ENCODE measurements at places on chromosomes 5 and 9.

GRCh38 chr5:72130351-72130761, 23.1 kb downstream of the MAP1B start:
- DNase-seq = no peak

GRCh38 chr5:1776831-1777230, 22.8 kb downstream of the MRPL36 start:
- DNase-seq = no peak

DNA sequence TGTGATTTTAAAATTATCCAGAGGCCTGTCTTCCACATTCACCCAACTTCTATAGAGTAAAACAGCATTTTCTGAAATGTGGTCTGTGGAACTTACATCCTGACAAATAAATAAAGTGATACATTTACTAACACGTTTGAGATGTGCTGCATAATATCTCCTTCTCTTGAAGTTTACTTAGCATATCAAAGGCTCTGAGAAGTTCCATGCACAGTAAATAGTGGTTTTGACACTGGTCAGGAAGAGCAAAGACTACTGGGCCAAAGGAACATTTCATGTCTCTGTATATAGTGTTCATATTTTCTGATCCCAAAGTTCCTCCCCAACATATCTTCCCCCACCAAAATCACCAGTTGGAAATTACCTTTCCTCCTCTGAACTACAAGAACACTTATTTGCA, 30.5 kb upstream of the TARS1 start:
- no peak for DNase-seq

DNA sequence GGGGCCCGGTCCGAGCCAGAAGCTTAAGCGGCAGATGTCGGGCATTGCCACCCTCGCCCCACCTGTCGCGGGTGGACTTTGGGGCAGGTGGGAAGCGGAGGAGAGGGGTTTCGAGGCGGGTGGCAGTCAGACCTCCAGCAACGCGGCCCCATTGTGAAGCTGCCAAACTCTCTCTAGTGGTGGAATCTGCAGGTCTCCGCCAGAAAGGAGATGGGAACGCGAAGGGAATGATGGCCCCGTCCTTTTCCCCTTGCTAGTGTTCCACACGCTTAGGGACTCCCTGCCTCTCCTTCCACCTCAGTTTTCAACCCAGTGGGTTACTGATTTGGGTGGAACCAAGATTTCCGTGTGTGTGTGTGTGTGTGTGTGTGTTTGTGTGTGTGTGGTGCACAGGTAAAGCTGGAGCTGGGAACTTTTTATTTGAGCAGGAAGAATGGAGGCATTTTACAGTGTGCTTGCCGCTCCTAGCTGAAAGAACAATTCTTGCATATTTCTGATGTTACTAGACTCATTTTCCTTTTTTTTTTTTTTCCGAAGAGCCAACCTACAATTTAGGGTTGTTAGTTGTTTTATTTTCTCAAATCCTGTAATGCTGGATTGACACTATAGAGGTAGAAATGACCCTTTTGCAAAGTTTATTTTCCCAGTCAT, 1.3 kb downstream of the MACIR start:
- DNase-seq = no peak

GRCh38 chr9:133351908-133352634, 4.1 kb downstream of the RPL7A start:
- DNase-seq = no peak

- DNase-seq = peak; percentile 75
These were observed 569 bp downstream of the CAMK4 start for GRCh38 chr5:111224561-111225345.

GRCh38 chr5:80555099-80555498, 15.0 kb downstream of the ANKRD34B start:
- DNase-seq = no peak

- DNase-seq = no peak
These were observed 18.6 kb downstream of the C9orf57 start for GRCh38 chr9:72041775-72042194.

GRCh38 chr5:121668635-121669034, 183.0 kb upstream of the FTMT start:
- DNase-seq = no peak

DNA sequence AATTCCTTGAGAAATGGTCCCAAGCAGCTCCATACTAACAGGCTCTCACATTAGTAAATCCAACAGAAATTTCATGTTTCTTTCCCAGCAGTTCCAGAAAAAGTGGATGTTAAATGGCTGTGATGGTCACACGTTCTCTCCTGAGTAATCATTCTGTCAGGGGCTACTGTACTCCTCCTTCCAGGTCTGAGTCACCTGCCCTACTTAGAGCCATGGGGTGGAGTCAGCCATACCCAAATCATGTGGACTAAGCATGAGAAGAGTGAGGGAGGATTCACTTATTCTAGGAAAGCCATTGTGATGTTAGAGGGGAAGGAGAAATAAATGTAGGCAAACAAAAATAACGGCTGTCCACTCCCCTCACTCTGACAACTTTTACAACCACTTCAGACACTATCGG, 547.2 kb downstream of the CSNK1G3 start:
- no peak for DNase-seq

DNA sequence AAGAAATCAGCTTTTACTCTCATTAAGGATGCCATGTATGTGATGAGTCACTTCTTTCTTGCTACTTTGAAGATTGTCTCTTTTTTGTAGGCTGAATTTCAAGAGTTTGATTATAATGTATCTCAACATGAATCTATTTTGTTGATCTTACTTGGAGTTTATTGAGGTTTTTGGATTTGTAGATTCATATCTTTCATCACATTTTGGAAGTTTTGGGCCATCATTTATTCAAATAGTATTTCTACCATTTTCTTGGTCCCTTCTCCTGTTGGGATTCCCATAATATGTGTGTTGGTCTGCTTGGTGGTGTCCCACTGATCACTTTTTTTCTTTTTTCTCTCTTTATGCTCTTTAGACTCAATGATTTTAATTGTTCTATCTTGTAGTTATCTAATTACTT, 116.3 kb downstream of the CNTLN start:
- DNase-seq = no peak

DNA sequence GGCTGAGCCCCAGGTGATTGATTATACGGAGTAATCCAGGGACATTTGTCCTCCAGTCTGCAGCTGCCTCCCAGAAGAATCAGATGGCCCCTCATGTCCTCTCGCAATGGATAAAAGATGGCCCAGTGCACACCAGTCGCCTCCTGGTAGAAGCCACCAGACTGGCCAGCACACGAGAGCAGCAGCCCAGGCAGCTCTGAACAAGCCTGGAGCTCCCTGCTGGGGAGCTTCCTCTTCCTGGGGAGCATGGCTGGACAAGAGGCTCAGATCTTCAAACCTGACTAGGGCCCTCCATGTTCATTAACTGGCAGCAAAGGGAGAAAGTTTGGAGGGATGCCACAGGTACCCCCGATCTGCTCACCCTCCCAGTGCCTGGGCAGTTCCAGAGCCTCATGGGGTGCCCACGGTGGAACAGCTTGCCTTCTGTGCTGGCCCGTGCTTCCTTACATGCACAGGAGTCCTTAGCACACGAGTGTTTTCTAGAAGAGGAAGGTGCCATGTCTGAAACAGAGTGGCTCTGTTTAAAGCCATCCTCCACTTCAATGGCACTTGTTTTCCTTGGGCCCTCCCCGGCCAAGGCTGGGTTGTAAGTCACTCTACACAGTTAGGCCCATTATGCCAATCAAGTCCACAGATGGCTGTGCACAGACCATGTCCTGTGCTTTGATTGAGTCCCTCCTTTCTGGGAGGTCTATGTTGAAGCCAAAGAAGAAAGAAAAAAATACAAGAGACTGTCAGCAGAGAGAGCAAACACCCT, 75.6 kb downstream of the PRRT1B start:
- no peak for DNase-seq

GRCh38 chr5:61625681-61626621, 293.9 kb downstream of the ZSWIM6 start:
- peak; percentile 31 for DNase-seq

GRCh38 chr5:42436051-42436450, 12.8 kb downstream of the GHR start:
- no peak for DNase-seq

GRCh38 chr5:21649969-21650368, 1203.2 kb downstream of the CDH12 start:
- no peak for DNase-seq

- no peak for DNase-seq
These were observed 85.6 kb upstream of the SLC44A1 start for GRCh38 chr9:105158898-105159297.

DNA sequence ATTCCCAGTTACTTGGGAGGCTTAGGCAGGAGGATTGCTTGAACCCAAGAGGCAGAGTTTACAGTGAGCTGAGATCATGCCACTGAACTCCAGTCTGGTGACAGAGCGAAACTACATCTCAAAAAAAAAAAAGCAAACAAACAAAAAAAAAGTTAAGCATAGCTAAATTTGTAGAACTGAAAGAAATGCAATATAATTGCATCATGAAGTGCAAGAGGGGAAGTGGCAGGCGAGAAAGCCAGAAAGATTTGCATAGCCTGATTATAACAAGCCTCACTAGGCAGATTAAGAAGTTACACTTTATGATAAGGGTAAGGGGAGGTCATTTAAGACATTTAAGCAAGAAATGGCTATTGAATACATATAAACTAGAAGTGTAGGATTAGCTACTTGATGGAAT, 187.1 kb downstream of the EDIL3 start:
- DNase-seq = no peak

- no peak for DNase-seq
These were observed 129.2 kb downstream of the DMRT2 start for GRCh38 chr9:1179366-1179765.

- no peak for DNase-seq
These were observed 741.5 kb upstream of the RGMB start for GRCh38 chr5:98031926-98032325.

DNA sequence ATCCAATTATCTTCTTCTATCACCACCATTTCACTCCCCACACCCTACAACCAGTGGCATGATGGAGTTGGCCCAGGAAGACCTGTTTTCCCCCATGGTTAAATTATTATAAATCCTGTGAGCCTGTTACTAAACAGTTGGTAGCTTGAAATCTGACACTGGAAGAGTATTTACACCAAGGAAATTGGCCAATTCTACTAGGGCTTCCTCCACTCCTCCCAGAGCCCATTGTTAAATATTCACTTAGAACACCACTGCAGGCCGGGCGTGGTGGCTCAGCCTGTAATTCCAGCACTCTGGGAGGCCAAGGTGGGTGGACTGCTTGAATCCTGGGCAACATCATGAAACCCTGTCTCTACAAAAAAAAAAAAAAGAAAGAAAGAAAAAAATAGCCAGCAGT, 32.4 kb upstream of the CKS2 start:
- DNase-seq = no peak

- DNase-seq = no peak
These were observed 7.4 kb upstream of the CCDC187 start for GRCh38 chr9:136311051-136312008.

GRCh38 chr5:178442405-178443257, 147.6 kb downstream of the COL23A1 start:
- peak; percentile 34 for DNase-seq

- DNase-seq = no peak
These were observed 454.0 kb downstream of the DIRAS2 start for GRCh38 chr9:90188656-90189055.

DNA sequence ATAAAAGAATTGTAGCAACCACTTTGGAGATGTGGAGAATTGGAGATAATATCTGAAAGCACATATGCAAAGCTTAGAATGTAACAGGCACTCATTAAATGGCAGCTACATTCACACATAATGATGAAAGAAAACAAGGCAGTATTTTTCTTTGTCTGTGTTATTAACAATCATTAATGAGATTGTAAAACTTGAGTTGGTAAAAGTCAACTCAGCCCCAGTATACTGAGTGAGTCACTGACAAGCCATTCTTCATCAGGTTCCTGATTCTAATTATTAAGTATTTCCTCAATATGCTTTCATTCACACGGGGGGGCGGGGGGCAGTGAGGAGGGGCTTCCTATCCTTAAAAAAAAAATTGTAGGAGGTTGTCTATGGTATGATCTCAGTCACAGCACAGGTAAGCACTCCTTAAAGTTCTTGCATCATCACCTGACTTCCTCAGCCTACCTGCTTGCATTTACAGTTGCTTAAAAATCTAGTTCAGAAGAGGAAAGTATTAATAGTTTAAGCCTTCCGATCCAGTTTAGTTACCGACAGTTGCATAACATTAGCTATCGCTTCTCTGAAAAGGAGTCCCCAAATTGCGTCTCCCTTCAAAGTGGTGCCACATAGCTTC, 379.8 kb downstream of the EFNA5 start:
- no peak for DNase-seq

DNA sequence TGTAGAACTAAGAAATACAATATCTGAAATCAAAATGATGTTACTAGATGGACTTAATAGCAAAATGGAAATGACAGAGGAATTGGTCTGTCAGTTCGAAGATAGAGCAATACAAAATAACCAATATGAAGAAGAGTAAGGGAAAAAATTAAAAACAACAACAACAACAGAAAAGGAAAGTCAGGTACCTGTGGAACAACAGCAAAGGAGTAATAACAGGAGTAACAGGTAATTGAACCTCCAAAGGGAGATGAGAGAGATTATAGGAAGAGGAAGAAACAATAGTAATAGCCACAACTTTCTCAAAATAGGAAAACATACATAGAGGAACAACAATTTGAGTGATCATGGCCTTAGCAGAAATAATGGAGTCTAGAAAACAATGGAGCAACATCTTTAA, 13.7 kb downstream of the POLK start:
- no peak for DNase-seq

GRCh38 chr5:3780907-3781306, 185.3 kb downstream of the IRX1 start:
- DNase-seq = no peak

GRCh38 chr9:129351058-129351641, 173.1 kb upstream of the IER5L start:
- no peak for DNase-seq

DNA sequence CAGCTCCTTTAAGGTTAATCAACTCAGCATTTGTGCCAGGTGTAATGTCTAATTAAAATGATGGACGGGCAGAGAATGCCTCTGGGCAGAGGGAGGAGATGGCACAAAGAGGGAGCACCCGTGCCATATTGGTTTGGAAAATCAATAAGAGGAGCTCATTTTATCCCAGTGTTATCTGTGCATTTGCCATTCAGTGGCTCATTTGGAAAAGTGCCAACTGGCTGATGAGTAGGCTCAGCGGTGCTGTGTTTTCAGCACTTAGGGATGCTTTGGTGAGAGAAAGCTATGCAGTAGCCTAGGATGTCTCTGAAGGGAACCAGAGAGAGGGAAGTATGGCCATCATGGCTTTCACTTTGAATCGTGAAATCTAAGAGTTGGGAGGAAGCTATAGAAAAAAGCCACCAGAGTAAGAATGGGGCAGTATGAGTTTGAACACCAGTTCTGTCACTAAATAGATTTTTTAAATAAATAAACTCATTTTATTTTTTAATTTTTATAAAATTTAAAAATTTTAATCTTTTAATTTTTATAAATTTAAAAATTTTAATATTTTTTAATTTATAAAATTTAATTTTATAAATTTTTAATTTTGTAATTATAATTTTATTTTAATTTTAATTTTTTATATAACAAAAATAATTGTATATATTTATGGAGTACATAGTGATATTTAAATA, 472.8 kb downstream of the BRINP1 start:
- DNase-seq = no peak

Data from activated naive CD4-positive, alpha-beta T cell treated with anti-CD3 and anti-CD28 coated beads, Interleukin-2, amount 50 U/mL, for 72 hours (primary cell).